Activated T-helper 17 cell treated with anti-CD3 and anti-CD28 coated beads, Interleukin-2, amount 50 U/mL, for 72 hours (primary cell): ENCODE measurements at places on chromosomes 6 and 20.
A peak's percentile ranks its signal among the peaks of the same experiment; 100 is the strongest.

DNA sequence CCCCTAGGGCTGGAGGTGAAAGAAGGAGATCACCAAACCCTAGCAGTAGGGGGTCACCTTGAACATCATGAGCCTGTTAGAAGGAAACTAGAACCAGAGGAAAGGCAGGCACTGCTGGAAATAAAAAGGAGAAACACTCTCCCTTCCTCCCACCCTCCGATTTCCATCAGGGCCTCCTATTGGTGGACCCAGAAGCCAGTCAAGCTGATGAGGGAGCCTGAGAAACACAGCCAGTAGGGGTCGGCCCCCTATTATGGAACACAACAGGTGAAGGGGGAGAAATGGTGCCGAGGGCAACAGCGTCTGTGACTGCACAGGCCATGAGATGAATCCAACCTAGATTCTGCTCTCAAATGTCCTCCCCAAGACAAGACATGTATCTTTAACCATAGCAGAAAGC lies 156.1 kb upstream of the LRFN2 start:
- no peaks in the 10 kb centered on the region for H3K36me3 ChIP-seq
- no peak overlapping the region for H3K4me3 ChIP-seq
- no peak overlapping the region for H3K27ac ChIP-seq
- no peaks in the 10 kb centered on the region for H3K4me1 ChIP-seq

- H3K27ac ChIP-seq = no peak overlapping the region
- H3K36me3 ChIP-seq = no peaks in the 10 kb centered on the region
- ATAC-seq = no peak
- H3K4me3 ChIP-seq = no peak overlapping the region
- no peaks in the 10 kb centered on the region for H3K4me1 ChIP-seq
- no peaks in the 10 kb centered on the region for H3K27me3 ChIP-seq
Observed at GRCh38 chr6:125236536-125237327, 65.0 kb downstream of the HDDC2 start.

DNA sequence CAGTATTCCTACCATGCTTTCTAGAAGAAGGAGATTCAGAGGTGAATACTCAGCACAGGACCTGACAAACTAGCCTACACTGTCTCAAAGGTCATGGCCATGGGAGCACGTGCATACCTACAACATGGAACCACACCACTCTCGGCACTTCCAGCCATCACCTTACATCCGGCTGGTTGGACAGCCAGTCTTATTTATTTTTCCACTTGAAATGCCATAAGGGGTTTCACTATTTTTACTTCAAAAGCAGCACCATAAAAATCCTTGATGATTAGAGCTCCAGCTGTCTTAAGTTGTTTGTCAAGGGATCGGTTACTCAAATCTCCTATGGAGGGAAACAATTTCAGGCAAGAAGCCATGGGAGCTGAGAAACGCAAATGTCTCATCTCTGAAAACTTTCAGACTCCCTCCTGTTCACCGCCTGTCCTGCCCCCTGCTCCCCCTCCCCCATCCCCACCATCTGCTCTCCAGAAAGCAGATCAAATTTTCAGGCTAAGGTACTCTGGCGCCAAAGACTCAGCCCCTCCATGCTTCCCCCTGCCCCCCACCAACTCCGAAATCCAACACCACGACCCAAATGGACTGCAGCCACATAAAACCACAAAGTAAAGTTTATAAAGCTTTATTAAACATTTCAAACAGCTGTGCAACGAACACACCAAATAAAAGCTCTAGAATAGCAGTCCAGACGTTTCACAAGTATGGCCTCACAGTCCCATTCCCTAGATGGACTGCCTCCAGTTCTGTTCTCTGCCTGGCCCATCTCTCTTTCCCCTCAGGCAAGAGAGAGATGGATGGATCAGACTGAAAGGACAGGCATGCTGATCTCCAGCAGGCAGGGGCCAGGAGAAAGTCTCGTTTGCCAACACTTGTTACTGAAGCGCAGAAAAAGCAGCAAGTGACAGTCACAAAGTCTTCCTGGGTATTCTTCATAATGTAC lies 4.0 kb upstream of the NNAT start:
- no peaks in the 10 kb centered on the region for H3K27me3 ChIP-seq
- H3K4me1 ChIP-seq = peaks cover 14% of the 10 kb centered on the region
- ATAC-seq = no peak
- H3K27ac ChIP-seq = peak overlapping the region; percentile 27

DNA sequence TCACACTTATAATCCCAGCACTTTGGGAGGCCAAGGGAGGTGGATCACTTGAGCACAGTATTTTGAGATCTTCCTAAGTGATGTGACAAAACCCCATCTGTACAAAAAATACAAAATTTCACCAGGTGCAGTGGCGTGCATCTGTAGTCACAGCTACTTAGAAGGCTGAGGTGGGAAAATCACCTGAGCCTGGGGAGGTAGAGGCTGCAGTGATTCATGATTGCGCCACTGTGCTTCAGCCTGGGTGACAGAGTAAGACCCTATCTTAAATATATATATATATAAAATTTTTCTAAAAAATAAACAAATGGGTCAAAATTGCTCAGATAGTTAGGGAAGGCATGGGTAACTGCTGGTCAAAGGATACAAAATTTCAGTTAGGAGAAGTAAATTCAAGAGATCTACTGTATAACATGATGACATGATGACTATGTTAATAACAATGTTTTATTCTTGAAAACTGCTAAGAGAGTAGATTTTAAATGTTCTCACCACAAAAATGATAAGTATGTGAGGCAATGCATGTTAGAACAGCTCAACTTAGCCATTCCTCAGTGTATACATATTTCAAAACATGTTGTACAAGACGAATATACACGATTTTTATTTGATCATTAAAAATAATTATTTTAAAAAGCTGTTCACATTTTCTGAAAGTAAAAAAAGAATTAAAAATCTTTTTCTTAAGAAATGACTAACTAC lies 24.4 kb downstream of the TBC1D32 start:
- ATAC-seq = no peak
- no peak overlapping the region for H3K27ac ChIP-seq
- no peak overlapping the region for H3K4me3 ChIP-seq

GRCh38 chr20:46959081-46959692 lies 64.5 kb downstream of the EYA2 start:
- peak; percentile 97 for ATAC-seq
- H3K4me3 ChIP-seq = no peak overlapping the region
- H3K27me3 ChIP-seq = peaks cover 21% of the 10 kb centered on the region
- H3K36me3 ChIP-seq = no peaks in the 10 kb centered on the region
- no peaks in the 10 kb centered on the region for H3K4me1 ChIP-seq

GRCh38 chr6:166490671-166491500 lies 95.6 kb downstream of the RAMACL start:
- peaks cover 19% of the 10 kb centered on the region for H3K4me1 ChIP-seq
- no peaks in the 10 kb centered on the region for H3K27me3 ChIP-seq
- ATAC-seq = no peak
- H3K4me3 ChIP-seq = no peak overlapping the region
- H3K36me3 ChIP-seq = no peaks in the 10 kb centered on the region

GRCh38 chr6:51049288-51049982 lies 230.8 kb downstream of the TFAP2B start:
- H3K4me3 ChIP-seq = no peak overlapping the region
- no peaks in the 10 kb centered on the region for H3K4me1 ChIP-seq
- ATAC-seq = no peak

DNA sequence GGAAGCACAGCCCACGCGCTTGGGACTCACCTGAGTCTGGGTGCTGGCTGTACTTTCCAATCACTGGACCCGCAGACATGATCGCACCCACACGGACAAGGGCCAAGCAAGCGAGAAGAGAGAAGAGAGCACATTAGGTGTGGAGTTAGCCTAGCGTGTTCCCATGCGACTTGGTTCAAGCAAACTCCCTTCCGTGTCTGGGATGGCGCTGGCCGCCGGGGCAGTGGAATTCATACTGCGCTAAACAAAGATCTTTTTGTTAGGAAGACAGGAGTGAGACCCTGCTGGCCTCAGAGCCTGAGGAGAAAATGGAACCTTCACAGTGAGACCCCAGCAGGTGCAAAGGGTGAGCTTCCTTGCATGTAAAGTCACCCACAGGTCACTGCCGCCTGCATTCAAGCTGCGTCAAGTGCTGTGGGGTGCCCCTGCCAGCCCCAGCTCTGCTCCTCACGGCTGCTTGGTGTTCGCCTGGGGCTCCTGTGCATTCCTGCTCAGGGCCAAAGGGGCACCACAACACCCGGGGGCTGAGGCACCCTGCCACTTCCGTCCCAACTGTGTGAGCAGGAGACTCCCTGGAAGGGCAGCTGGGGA lies 26.4 kb downstream of the PSMG4 start:
- no peak overlapping the region for H3K4me3 ChIP-seq
- no peaks in the 10 kb centered on the region for H3K27me3 ChIP-seq
- no peaks in the 10 kb centered on the region for H3K36me3 ChIP-seq
- no peak for ATAC-seq
- H3K4me1 ChIP-seq = no peaks in the 10 kb centered on the region

GRCh38 chr20:17627101-17627955 lies 54.7 kb downstream of the RRBP1 start:
- H3K27me3 ChIP-seq = no peaks in the 10 kb centered on the region
- H3K27ac ChIP-seq = no peak overlapping the region
- no peaks in the 10 kb centered on the region for H3K4me1 ChIP-seq

- peak overlapping the region; percentile 27 for H3K27ac ChIP-seq
- peaks cover 5% of the 10 kb centered on the region for H3K4me1 ChIP-seq
- no peaks in the 10 kb centered on the region for H3K27me3 ChIP-seq
- peak; percentile 49 for ATAC-seq
Observed at GRCh38 chr6:125888989-125889656, 67.4 kb upstream of the HINT3 start.

DNA sequence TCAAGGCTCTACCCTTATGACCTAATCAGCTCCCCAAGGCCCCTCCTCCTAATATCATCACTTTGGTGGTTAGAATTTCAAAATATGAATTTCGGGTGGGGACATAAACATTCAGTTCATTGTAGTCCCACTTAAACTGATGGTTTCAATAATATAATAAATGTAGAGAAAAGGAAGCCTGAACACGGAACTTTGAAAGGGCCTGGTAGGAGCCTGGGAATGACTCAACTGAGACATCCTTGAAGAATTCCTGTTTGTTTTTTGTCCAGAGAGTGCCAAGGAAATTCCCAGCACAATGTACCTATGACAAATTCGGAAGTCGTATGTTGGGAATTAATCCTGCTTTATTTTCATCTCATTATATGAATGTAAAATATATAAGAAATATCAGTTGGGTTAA lies 457.9 kb downstream of the PLCB1 start:
- no peaks in the 10 kb centered on the region for H3K4me1 ChIP-seq
- ATAC-seq = no peak
- no peaks in the 10 kb centered on the region for H3K36me3 ChIP-seq
- no peaks in the 10 kb centered on the region for H3K27me3 ChIP-seq

- peak; percentile 54 for ATAC-seq
- no peaks in the 10 kb centered on the region for H3K27me3 ChIP-seq
- peaks cover 16% of the 10 kb centered on the region for H3K4me1 ChIP-seq
Observed at GRCh38 chr6:36109092-36109491, 21.2 kb upstream of the MAPK13 start.

DNA sequence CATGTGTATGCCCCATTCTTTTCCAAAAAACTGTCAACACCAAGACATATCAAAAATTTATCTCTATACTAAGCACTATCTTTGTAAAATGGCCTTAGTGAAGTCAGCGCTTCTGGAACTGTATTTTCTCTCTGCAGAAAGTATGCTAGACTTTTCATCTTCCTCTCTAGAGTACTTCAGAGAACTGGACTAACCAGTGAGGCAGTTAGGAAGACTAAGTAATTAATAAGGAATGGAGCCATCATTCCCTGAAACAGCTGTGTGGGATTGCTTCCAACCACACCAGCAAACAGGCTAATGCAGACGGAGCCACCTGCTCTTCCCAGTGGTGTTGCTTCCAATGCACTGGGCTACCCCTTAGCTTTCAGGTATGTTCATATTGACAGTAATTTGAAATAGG lies 169.1 kb upstream of the FUT9 start:
- no peak for ATAC-seq
- H3K36me3 ChIP-seq = no peaks in the 10 kb centered on the region
- H3K27ac ChIP-seq = no peak overlapping the region
- H3K4me1 ChIP-seq = no peaks in the 10 kb centered on the region

GRCh38 chr6:131251590-131252199 lies 116.4 kb downstream of the AKAP7 start:
- no peak for ATAC-seq
- H3K27me3 ChIP-seq = no peaks in the 10 kb centered on the region
- H3K36me3 ChIP-seq = no peaks in the 10 kb centered on the region

DNA sequence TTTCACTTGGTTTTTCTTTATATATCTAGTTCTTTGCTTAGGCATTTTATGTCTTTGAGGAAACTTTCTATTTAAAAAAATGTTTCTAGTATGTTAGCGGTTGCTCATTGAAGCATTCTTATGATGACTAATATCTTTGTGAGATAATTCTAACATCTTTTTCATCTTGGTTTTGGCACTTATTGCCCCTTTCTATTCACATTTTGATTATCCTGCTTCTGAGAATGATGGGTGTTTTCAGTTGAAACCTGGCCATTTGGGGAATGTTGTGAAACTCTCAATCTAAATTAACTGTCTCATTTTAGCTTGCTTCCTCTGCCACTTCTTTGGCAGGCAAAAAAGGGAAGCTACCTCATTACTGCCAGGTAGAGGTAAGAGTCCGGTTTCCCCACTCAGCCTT lies 683.1 kb downstream of the DOK5 start:
- no peak overlapping the region for H3K4me3 ChIP-seq
- no peaks in the 10 kb centered on the region for H3K4me1 ChIP-seq
- no peaks in the 10 kb centered on the region for H3K27me3 ChIP-seq
- no peaks in the 10 kb centered on the region for H3K36me3 ChIP-seq

GRCh38 chr20:57193094-57193493 lies 73.3 kb downstream of the BMP7 start:
- no peaks in the 10 kb centered on the region for H3K36me3 ChIP-seq
- peaks cover 5% of the 10 kb centered on the region for H3K27me3 ChIP-seq
- H3K27ac ChIP-seq = no peak overlapping the region
- H3K4me3 ChIP-seq = no peak overlapping the region

DNA sequence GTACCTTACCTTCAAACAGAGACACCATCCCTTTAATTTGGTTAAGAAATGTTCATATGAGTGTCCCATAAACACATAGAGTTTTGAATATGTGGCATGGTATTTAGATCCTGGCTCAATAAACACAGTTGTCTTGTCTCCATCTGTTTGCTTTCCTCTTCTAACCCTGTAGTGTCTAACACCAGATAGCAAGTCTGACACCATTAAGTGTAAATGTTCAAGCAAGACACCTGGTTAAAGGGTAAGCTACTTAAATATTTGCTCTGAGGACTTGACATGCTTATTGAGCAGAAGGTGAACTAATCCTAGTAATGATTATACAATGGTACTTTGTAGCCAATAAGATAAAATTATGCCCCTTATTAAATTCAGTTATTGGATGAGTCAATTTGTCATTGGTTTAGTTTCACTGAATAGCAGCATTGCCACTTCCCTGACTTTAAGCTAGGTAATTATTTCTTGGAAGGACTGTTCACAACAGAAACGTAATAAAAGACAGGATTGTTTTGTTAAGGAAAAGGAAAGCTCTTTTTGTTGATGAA lies 26.9 kb upstream of the GOPC start:
- H3K36me3 ChIP-seq = no peaks in the 10 kb centered on the region
- ATAC-seq = no peak
- no peak overlapping the region for H3K27ac ChIP-seq
- no peaks in the 10 kb centered on the region for H3K4me1 ChIP-seq
- H3K4me3 ChIP-seq = no peak overlapping the region
